ENCODE measurements at places on chromosomes 7 and 10.

- no peak for DNase-seq
Measured at GRCh38 chr7:131897016-131897789, 340.8 kb upstream of the PODXL start.

GRCh38 chr10:121087129-121087528, 236.0 kb downstream of the WDR11 start:
- no peak for DNase-seq

DNA sequence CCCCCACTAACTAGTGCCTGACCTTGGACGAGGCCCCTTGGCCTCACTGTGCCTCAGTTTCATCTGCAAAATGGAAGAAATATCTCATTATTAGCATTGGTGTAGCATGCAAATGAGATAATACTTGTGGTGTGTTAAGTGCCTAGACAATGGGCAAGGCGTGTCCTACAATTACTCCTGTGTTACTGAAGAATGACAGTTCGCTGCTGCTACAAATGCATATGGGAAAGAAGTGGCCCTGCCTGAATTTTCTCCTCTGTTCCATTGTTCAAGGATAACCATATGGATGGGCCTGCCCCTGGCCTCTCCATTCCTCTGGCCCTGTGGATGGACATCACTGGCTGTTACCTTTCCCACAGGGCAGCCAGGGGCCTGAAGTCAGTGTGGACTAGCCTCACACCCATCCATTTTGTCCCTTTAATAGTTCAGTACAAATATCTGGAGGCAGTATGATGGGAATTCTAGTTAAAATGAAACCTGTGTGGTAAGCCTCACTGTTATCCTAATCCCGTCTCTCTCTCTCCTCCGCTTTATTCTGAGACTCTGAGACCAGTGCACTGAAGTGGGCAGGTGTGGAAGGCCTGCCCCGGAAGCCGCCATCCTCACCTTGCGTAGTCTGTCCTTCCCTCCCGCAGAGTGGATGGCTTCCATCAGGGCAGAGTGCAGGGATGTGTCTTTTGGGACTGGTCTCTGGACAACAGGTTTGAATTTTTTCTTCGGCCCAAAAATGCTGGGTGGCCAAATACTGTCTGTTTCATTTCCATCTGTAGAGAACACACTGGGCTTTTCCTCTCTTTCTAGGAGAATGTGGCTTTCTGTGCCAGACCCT, 244.6 kb upstream of the GRB10 start:
- no peak for DNase-seq

GRCh38 chr10:12549297-12549696, 199.9 kb downstream of the CAMK1D start:
- DNase-seq = no peak

DNA sequence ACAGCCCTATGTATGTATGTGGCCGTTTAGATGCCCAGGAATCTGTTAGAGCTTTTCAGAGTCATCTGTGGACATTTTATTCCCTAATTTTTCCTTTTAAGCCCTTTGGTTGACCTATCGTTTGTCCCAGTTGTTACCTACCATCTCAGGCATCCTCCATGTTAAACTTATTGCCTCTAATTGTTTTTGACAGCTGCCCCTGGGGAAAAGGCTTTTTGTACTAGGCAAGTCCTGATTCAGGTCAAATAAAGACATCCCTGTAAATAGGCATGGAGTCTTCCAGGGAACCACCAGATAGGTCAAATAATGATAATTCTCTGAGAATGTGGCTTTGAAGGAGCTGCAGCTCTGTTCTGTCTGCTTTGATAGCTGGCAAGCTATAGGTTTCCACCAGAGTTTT, 87.7 kb upstream of the CYP26C1 start:
- DNase-seq = no peak

GRCh38 chr7:130277763-130278643, 11.3 kb downstream of the CPA2 start:
- peak; percentile 63 for DNase-seq

- DNase-seq = no peak
Measured at GRCh38 chr10:104867966-104868598, 227.0 kb downstream of the SORCS3 start.

- no peak for DNase-seq
Measured at GRCh38 chr10:11595395-11595692, 16.1 kb downstream of the USP6NL start.

DNA sequence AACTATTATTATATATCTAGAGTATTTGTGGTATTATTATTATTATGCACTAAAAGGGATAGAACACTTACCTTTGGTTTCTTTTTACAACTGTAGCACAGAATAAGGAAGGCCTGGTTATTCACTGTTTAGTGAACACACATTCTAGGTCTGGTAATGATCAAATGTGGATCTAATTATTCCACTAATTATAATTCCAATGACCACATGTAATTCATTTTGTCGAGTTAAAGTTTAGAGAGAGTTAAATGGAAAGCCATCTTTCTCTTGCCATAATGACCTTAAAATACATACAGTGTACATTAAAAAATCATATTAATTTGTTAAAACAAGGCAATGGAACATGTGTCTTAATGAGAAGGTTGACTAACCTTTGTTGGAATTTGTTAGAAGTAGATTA, 147.8 kb downstream of the SEM1 start:
- DNase-seq = no peak

DNA sequence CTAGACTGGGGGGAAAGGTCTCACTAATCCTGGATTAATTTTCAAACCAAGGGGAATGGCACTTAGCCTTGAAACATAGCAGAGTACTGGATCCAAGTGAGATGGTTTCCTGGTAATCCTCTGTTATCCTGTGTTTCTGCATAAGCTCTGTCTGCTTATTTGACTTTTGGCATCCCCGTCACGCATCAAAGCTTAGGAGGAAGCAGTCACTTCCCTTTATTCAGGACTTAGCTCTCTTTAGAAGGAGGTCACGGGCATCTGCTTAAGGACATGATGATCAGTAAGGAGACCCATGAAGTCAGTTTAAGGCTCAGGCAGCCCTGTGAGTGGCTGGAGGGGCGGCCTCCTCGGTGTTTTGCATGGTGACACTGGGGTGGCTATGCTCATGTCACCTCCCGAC, 30.0 kb downstream of the TSPAN15 start:
- DNase-seq = no peak

DNA sequence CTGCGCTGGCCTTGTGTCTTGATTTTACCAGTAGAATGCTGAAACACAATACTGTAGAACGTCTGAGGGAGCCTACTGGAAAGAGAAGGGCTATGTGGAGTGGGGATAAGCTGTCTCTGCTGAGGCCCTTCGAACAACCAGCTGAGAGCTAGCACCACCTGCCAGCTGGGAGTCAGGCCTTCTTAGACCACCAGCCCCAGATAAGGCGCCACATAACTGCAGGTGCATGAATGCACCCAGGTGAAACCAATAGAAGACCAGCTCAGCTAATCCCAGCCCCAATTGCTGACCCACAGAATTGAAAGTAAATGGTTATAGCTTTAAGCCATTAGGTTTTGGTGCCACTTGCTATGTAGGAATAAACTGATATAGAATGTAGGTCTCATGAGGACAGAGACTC, 438.4 kb downstream of the ADRA2A start:
- DNase-seq = no peak

DNA sequence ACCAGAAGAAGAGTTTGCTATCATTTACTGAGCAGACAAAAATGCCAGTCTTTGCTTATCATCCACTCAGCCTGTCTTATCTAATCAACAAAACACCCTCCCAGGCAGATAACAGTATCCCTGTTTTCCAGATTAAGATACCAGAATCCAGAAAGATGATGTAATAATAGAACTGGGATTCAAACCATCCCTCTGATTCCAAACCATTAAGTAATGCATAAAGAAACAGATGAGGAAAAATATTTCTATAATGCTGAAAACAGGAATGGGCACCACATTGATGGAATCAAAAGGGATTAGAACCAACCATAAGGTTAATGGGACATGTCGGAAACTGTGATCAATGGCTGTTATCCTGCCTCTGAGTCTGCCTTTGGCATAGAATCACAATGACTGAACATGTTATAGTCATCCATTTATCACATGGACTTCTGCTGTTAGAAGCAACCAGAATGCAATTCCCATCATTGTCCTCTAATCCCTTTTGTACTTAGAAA, 92.1 kb upstream of the RSU1 start:
- DNase-seq = no peak

DNA sequence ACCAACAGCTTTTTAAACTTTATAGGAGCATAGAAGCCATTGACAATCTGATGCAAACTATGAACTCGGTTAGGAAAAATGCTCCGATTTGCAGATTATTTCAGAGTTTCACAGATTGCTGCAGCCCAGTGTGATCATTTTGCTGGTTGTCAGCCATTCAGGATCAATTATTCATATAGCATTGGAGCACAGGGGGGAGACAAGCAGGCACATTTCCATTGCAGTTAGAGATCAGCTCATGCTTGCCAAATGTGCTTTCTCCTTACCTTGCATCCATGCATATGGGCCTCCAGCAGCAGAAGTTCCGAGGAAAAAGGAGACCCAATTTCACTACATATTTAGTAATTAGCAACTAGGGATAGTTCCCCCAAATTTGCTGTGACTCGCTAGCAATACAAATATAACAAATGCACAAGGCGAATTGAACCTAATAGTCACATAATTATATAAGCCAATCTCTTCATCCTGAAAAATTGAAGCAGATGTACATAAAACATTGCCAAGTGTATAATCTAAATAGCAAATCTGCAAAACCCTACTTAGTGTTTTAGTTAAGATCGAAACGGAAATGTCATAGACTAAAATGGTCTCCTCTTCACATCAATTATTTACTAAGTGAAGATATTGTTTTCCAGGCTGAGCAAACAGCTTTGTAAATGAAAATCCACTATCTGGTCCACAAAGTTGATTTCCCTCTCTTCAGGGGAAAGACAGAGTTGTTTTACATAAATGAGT, 49.5 kb upstream of the RSU1 start:
- DNase-seq = no peak

- no peak for DNase-seq
Measured at GRCh38 chr7:142131439-142132185, 20.1 kb downstream of the MGAM2 start.

DNA sequence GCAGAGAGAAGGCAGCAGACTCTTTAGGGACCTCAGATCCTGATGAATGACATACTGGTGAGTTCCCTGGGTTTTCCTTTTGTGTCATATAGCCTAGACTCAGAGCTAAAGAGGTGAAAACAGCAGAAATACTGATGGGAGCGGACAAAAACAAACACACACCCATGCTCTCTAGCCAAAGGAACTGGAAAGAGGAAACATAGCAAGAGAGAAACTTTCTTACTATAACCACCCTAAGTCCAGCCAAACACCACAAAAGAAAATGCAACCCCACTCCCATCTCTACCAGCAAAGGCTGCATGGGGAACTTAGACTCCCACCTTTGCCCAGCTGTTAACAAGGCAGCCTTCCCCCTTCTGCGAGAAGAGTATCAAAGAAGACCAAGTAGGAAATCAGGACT, 16.3 kb downstream of the GSAP start:
- no peak for DNase-seq

Measured in left cardiac atrium (tissue), 4 donors.